ENCODE measurements at places on chromosomes 1 and 21.

DNA sequence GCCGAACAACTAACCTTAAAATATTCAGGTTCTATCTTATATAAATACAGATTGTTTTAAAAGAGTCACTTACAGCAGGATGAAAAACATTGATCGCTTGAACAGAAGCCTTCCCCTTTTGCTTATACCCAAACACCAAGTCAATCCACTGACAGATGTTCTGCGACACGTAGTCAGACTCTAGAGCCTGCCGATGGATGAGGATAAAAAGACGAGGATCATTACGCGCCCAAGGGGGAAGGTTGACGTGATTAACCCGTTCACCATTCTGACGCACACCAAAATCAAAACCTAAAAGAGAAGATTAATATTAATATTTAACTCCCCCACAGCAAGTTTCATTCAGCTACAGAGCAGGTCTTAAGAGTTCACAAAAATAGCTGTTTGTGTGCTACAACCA, 59.4 kb upstream of the GNG4 start:
- DNase-seq: no peak

DNA sequence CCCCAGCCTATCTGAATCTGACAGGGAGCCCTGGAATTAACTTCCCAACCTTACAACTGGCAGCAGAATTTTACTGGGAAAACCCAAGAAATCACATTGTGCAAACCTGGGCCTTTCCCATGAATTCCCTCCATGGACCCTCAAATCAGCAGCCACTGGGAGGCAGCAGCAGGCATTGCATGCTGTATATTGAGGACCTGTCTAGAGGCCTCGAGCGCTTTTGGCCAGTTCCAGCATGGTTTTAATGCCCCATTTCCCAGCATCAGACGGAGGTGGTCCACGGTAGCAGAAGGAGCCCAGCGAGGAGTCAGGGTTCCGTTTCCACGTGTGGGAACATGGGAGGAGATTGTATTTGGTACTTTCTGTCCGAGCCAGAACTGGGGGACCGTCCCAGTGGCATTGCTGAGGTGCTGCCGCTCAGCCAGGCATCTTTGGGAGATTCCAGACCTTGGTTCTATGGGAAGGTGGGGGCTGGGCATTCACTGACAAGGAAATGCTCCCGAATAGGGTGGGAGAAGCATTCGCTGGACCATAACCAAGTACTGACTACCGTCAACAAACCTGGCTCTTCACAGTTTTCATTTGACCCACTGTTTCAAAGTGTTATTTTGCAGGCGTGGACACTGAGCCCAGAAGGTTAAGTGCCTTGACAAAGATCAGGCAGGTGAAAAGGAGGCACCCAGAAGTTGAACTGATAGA, 15.9 kb downstream of the BMP8A start:
- DNase-seq: no peak

DNA sequence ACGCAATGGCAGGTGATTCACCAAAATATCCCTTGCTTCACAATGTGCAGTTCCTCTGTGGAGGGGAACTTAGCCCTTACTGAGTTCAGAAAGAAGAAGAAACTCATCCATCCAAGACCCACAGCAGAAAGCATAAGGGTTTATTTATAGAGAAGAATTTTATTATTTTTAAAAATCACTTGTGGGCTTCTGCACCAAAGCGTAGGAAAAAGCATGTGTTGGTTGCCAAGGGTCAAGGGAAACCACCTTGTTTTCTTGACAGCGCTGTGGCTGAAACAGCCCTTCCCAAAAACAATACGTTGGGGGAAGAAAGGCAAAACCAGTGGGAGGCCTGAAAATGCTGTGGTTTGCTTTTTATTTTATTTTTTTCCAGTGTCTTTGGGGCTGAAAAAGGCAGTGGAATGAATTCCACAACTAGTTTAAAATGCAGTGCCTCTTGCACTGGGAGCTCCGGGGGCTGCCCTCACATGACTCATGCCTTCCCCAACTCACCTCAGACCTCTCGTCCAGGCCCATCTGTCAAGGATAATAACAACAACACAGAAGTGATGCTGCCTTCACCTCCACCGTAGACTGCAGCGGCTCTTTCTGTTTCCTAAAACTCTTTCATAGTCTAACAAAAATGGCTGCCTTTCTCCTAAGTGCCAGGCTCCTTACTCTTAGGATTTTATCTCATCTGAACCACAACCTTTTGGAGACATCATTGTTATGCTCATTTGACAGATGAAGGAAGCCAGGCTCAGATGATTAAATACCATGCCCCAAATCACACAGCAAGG, 224.2 kb upstream of the JUN start:
- DNase-seq: no peak

DNA sequence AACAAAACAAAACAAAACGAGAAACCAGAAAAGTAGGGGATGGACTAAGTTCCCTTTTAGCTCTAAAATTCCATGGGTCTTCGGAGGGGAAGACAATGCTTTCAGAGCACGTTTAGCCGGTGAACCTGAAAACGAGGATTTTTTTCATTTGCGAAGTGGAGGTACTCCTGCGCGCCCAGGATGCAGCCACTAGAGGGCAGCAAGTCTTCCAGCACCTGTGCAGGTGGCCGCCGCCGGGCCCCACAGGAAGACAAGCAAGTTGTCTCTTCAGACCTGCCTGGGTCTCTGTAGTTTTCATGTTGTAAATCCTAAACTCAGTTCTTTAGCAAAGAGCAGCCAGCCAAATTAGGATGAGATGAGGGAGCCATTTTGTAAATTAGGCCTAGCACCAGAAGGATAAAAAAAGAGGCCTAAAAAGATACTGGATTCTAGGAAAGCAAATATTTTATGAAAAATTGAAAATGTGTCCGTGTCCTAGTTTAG, 17.7 kb upstream of the SNX27 start:
- peak; percentile 61 for DNase-seq

DNA sequence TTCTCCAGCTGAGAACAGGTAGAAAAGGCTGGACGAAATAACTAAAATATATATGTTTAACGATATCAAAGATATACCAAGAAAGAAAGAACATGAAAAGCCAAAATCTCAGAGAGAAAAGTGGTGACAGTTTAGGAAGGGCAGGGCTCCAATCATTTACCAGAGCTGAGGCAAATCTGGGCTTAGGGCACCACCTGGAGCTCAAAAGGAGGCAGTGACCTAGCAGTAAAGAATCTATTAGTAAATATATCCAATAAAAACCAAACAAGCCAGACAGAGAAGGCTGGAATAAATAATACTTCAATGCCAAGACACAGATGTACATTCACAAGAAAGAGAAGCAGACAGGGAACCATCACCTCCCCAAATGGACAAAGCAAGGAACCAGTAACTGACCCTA, 43.5 kb downstream of the CHIA start:
- peak; percentile 45 for DNase-seq

- DNase-seq: peak; percentile 4
These were observed 31.4 kb upstream of the KAZN start for GRCh38 chr1:14567056-14567455.

- DNase-seq: no peak
These were observed 24.0 kb downstream of the FNBP1L start for GRCh38 chr1:93471911-93472310.

DNA sequence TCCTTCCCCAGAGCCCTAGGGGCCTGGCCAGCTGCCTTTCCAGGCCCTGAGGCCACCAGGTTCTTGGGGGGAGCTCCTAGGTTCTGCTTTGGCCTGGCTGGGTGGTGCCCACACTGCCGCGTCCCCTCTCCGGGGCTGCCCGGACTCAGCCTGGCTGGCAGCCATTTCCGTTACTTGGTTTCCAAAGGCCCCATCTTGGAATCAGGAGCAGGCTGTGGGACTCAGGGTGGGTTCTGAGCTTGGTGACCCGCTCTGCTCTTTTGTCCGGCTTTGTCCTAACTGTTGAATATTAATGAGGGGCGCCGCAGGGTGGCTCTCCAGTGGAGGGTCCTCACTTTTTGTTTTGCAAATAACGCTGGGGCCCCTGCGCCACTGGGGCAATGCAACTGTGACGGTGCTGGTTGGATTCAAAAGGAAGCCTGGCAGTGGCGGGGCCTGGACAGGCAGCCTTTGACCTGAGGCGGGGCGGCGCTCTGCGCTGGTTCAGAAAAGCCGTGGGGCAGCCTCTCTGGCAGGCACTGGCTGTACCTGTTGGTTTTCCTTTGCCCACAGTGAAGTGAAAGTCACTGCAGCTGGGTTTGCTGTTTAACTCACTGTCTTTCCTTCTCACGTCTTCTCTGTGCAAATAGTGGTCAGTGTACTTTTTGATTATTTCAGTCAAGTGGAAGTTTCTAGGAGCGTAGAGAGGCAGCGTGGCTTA, 20.2 kb downstream of the SKI start:
- no peak for DNase-seq

DNA sequence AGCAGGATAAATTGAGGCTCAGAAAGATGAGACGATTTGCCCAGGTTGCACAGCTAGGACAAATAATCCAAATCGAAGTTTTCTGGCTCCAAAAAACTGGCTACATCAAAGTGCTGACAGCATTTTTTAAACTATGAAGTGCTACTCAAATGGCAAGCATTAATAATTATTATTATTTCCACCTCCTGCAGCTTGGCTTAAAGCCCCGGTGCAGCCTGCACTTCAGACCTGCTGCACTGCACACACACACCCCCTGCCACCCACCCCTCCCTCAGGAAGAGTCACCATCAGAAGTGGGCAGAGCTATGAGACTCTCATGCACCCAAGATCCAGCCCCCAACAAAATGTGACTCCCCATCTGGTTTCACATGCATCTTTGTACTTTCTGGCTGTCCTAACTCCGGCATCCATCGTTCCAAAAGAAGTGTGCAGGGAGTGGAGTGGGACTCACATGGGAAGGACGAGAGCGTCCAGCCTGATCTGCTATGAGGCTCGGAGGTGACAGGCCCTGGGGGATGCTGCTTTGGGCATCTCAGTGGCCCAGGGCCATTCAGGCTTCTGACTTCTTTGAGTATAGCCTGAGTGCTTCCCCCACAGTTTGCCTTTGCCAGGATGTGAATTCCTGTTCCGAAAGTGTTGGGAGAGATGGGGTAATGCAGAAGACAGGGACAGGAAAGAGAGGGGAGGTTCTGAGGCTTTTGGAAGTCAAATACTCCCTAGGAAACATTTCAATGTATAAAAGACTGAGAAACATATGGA, 65.0 kb upstream of the FAM20B start:
- DNase-seq: no peak

- no peak for DNase-seq
These were observed 14.4 kb upstream of the SAMSN1 start for GRCh38 chr21:14560555-14560954.

DNA sequence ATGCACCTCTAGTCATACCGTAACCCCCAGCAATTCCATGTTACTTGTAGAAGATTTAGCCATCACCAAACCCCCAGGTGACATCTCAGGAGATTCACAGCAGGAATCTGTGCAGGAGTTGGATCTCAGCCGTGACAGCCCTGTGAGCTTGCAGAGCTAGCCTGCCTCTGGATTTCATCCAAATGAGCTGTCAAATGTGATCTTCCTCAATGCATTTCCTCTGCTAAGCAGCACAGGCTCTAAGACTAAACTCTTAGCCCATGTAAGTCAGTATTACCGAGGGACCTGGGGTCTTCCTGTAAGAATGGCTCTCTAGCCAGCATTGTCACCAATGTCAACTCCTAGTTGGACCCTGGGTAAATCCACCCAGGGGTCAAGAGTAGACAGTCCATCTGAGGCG, 41.7 kb downstream of the UMODL1 start:
- DNase-seq: no peak

- DNase-seq: peak; percentile 75
These were observed 72.8 kb downstream of the NRIP1 start for GRCh38 chr21:14991957-14992356.

- DNase-seq: no peak
These were observed 68.0 kb downstream of the USP25 start for GRCh38 chr21:15797577-15798363.

DNA sequence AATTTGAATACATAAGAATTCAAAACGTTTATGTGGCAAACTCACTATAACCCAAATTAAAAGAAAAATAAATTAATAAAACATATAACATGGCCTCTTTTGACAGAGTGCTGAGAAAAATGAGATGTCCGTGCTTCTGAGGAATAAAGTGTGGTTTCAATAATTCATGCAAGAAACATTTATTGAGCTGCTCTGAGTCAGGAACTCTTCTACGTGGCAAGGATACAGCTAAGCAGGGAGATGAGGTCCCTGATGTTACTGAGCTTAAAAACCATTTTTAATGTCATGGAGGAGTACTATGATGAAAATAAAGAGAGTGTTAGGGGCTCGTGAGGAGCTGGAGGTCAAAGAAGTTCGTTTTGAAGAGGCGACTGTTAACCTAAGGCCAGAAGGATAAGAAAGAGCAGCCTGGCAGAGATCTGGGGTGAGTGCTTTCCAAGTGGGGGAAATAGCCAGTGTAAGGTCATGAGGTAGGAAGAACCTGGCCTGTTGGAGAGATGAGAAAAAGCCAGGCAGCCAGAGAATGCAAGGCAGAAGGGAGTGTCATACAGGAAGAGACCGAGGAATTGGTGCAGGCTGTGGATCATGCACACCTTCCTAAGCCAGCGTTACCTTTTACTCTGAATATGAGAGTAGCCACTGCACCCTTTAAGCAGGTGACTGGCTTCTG, 182.2 kb upstream of the DUSP10 start:
- DNase-seq: no peak

- DNase-seq: no peak
These were observed 18.1 kb upstream of the PTTG1IP start for GRCh38 chr21:44891631-44892031.

DNA sequence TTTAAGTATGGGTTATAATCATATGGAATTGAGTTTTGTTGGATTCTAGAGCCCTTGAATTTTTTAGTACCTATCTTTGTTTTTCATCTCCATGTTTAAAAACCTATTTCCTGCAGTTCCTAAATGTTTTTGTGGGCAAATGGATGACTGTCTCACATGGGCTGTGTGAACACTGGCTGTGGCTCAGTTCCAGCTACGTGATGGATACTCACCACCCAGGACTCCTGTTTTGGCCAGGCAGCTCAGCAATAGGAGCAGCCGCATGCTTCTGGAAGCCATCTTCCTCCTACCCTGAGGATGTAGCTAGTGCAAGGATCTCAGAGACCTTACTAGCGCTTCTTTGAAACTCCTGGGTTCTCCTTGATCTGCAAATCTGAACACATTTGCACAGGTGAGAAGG, 2.8 kb downstream of the REG4 start:
- peak; percentile 9 for DNase-seq

DNA sequence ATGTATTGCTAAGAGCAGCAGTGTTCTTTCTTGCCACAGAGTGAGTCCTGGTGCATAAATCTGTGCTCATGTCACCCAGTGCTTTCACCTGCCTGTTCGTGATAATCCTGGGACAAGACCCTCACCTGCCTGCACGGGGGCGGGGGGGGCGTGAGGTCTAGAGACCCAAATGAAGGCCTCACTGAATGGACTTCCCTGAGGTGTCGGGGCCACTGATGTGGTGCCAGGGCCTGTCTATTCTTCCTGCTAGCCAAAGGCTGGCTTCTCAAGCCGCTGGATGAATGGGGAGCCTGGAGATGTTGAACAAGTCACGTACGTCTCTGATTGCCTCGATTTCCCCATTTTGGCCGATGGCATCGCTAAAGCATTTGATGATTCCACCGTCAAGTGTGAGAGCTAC, 118.8 kb upstream of the IRF2BP2 start:
- DNase-seq: no peak

DNA sequence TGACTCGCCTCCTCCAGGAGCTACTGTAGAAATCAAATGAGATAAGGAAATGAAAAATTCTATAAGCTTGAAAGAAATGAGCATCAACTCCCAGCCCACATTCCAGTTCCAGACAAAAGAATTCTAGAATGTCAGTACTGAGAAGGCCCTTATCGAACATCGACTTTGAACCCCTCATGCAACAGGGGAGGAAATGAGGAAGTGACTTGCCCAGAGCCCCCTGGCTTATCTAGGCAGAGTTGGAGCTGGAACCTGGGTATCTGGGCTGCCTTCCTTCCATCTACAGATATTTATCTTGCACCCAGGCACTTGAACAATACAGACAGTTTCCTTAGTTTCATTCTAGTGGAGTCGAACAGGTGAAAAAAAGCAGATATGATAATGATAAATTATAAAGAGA, 22.3 kb downstream of the MECR start:
- DNase-seq: no peak

GRCh38 chr1:36151845-36152203, 2.5 kb upstream of the TRAPPC3 start:
- no peak for DNase-seq
